ENCODE measurements at places on chromosomes 2 and 18.

GRCh38 chr2:230742781-230743180, 30.1 kb downstream of the CAB39 start:
- no peak for DNase-seq

- no peak for DNase-seq
Observed at GRCh38 chr2:239954166-239955086, 70.7 kb downstream of the NDUFA10 start.

GRCh38 chr2:205311201-205311600, 371.1 kb upstream of the NRP2 start:
- DNase-seq = no peak

GRCh38 chr2:88099798-88100488, 27.9 kb downstream of the FABP1 start:
- no peak for DNase-seq

DNA sequence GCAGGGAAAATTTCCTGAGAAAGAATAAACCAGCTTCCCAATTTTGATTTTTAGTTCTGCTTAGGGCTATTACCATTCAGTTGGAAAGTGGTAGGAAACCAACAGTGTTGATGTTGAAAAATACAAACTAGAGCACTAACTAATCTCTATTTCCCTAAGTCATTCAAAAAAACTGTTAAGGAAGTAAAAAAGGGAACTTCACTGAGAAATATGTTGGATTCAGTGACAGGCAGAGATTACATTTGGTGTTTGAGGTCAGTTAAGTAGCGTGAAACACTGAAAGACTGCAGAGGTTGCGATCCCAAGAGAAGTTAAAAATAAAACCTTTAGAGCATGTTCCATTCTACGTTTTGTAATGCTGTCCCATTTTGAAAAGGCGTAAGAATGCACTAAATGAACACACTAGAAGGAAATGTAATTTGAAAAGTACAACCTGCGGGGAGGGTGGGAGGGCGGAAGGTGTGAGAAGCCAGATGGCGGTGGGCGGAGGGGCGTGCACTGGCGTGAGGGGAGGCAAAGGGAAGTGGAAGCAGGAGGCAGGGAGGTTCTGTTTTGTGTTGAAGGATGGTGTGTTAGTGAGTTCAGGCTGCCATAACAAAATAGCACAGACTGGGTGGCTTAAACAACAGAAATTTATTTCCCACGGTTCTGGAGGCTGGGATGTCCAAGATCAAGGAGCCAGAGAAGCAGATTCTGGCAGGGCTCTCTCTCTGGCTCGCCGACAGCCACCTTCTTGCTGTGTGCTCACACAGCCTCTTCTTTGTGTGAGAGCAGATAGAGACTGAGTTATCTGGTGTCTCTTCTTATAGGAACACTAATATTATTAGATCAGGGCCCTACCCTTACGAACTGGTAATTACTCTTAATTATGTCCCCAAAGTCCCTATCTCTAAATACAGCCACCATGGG, 94.3 kb upstream of the KCTD1 start:
- no peak for DNase-seq

DNA sequence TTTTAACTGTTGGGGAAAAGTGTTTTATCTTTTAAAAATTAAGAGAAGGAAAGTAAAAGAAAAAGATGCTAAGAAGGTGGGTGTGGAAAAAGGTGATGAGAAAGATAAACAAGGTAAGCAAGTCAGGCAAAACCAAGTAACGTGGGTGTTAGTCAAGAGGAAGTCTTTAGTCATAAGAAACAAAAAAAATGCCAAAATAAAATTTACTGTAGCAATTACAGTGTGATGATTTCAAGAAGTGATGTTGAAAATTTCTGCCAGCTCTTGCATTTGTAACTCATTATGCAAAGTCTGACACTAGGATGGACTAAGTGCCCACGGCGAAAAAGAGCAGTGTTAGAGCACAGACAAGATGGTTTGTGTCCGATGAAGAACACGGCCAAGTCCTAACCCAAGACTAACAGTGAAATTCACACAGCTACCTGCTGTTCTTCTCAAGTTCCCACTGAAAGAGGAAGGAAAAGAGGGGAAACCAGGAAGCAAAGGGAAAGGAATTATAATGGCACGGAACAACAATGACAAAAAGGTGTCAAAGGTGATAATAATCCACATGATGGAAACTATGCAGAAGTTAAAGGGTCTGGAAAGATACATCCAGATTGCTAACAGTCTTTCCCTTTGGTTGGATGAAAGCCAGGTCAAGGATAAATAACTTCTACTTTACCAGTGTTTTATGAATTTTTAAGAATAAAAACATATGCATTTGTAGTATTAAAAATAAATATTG, 34.1 kb downstream of the NOL10 start:
- DNase-seq = no peak

- DNase-seq = no peak
Observed at GRCh38 chr2:174012347-174013314, 47.5 kb upstream of the SP3 start.

DNA sequence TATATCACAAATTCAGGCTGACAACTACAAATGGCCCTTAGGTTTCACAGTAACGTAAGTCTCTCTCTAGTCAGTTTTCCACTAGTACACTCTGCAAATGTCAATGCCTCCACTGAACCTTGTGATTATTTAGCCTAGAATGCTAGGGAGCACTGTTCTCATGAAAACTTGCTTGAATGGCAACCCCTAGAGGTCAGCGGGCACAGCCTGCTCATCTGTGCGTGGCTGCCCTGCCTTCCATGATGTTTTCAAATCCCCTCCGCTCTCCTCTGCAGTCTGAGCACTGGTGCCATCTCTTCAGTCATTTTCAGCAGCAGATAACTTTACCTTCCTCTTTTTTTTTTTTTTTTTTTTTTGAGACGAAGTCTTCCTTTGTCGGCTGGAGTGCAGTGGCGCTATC, 84.1 kb upstream of the GULP1 start:
- DNase-seq = no peak

DNA sequence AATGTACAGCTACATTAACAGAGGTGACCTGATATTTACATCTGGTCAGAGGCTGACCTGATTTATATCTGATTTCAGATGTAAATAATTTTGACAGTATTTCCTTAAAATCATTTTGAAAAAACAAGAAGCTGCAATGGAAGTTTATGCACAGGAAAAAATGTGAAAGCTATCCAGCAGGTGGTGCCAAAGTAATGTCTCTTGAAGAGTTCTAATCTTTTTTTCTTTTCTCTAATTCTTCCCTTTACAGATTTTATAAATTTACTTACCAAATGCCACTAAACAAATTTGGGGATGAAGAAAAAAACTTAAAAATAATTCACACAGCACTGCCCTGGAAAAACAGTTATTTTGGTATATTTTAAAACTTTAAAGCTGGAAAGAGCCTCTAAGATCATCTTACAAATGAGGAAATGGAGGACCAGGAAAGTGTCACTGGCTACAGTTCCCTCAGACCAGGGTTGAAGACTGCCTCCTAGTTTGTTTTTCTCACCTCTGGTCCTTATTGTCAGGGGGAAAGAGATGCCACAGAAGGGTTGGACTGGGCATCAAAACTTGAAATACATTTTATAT, 16.4 kb upstream of the FBLN7 start:
- no peak for DNase-seq

- no peak for DNase-seq
Observed at GRCh38 chr18:58499527-58500221, 129.2 kb downstream of the ALPK2 start.

DNA sequence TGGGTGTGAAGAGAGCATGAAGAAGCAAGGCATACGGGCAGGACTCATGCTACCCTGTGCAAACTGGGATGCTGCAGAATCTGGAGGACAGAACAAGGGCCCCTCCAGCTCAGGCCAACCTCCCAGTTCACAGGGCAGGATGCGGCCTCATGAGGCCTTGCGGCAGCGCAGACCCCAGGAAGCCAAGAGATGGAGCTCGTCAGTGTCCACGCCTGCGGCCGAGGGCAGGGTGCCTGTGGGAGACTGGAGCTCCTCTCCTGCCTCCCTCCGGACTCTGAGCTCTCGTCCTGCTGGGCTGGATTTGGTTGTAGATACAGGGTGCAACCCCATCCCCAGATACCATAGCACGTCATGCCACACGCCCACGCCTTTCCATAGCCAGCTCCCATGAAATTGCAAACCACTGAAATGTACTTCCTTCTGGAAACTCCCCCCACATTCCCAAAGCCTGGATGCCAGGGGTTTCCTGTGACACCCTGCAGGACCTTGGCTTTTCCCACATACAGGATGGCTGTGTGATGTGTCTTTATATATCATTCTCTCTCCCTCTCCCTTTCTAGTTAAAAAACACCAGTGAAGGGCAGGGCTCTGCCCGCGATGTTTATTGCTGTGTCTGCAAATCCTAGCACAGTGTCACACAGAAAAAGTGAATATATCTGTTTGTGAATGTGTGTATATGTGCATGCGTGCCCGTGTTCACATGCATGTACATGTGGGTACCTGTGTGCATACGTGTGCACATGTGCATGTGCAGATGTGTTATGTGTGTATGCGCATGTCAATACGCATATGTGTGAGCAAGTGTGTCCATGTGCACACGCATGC, 12.3 kb upstream of the SNTG2 start:
- peak; percentile 47 for DNase-seq

- no peak for DNase-seq
Observed at GRCh38 chr18:48203288-48203945, 205.8 kb downstream of the ZBTB7C start.

- DNase-seq = peak; percentile 35
Observed at GRCh38 chr18:65754121-65754520, 3.3 kb downstream of the CDH7 start.

DNA sequence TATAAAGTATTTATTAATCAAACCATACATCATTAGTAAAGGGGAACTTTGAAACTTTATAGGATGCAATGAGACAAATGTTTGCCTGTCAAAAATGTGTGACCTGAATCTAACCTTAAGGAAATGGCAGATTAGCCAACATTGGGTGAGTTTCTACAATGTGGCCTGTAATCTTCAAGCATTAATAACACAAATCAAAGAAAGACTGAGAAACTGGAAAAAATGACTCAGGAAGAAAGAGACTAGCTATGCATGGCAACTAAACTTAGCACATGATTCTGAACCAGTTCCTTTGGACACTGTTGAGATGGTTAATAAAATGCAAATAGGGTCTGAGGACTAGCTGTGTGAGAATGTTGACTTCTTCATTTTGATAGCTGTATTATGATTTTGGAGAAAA, 628.6 kb upstream of the ID2 start:
- DNase-seq = no peak

DNA sequence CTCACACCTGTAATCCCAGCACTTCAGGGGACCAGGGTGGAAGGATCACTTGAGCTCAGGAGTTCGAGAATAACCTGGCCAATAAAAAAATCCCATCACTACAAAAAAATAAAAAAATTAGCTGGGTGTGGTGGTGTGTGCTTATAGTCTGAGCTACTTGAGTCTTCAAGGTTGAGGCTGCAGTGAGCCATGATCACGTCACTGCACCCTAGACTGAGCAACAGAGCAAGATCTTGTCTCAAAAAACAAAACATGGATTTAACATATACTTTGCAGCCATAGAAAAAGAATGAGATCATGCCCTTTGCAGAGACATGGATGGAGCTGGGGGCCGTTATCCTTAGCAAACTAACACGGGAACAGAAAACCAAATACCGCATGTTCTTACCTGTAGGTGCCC, 22.2 kb downstream of the SH2D6 start:
- DNase-seq = no peak

DNA sequence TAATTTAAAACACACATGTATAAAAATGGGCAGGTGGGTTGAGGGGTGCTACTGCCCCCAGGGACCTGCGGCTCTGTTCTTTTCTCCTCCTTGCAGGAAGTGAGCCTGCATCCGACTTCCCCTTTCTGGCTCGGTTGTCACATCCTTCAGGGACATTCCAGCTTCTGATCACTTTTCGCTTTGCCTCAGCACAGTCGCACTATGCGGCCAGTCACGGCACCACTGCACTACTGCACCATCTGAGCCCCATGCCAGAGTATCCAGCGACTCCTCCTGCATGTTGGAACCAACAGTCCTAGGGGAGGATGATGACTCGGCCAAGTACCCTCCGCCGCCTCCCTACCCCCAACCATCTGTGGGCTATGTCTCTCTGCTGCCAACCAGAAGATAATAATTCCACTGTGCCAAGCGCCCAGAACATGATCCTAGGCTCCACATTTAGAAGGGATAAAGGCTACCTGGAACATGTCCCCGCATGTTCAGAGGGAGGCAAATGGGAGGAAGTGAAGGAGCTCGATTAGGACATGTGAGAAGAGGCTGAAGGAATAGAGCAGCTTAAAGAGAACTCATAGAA, 17.6 kb downstream of the CDC42EP3 start:
- DNase-seq = no peak

All from kidney epithelial cell (primary cell).